ENCODE measurements at places on chromosomes 6 and 20.

GRCh38 chr6:138577151-138577915 lies 78.0 kb upstream of the NHSL1 start:
- no peak for DNase-seq

- no peak for DNase-seq
Measured at GRCh38 chr20:22288156-22288555, 296.2 kb downstream of the FOXA2 start.

GRCh38 chr6:34598712-34599111 lies 42.6 kb upstream of the SPDEF start:
- no peak for DNase-seq

DNA sequence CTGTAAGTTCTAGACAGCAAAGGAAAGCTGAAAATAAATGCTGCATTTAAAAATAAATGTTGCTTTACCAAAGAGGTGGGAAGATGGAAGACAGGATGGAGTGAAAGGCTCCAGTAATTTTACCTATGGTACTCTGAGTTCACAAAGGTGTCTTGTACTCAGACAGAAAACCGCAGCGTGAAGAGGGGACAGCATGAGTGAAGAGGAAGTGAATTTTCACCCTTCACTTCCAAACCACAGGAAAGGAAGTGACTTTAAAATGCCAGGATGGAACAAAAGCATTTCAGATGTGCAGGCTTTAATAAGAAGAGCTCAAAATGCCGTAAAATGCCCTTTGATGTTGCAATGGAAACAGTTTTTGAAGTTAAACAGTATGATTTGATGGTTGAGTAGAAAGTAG lies 91.2 kb upstream of the TINAG start:
- DNase-seq, result no peak

- DNase-seq, result no peak
Measured at GRCh38 chr20:4925842-4926530, 75.3 kb downstream of the SLC23A2 start.

- no peak for DNase-seq
Measured at GRCh38 chr6:130129762-130130246, 92.9 kb downstream of the SAMD3 start.

GRCh38 chr20:2130683-2131082 lies 29.1 kb downstream of the STK35 start:
- no peak for DNase-seq

DNA sequence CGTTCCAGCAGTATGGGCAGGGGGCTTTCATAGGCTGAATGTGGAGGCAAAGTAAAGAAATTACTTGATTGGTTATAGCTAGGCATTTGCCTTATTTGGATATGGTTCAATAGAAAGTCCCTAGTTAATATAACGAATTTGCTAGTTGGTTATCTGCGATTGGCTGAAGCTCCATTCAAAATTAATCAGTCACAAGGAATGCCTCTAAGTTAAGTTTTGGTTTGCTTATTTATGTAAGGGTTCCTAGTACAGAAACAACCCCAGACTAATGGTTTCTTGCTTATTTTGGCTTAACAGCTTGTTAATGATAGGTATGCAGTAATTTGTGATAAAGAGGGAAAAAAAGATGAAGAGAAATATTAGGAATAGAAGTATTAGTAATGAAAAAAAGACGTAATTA lies 87.5 kb downstream of the JAG1 start:
- DNase-seq, result no peak

GRCh38 chr6:147222160-147222838 lies 18.1 kb downstream of the STXBP5 start:
- DNase-seq, result no peak

DNA sequence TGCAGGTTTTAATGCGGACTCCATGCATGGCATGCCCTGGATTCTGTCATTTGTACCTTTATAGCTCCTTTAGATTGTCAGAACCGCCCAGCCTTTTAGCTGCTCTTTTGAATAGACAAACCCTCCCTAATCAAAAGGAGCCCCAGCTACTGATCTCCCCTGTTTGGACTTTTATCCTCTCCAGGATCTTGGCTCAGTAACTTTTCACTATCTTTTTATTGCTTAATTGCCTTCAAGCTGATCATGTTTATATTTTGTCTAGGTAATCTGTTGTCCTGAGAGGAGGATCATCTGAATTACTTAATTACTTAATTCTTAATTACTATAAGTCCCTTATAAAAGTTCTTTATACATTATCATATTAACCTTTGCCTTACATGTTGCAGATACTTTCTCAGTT lies 93.2 kb downstream of the HIVEP1 start:
- no peak for DNase-seq

- no peak for DNase-seq
Measured at GRCh38 chr6:159963111-159963510, 5.8 kb upstream of the IGF2R start.

- no peak for DNase-seq
Measured at GRCh38 chr6:72031471-72031870, 145.1 kb downstream of the RIMS1 start.

GRCh38 chr20:43295263-43295662 lies 105.6 kb upstream of the PTPRT start:
- no peak for DNase-seq

GRCh38 chr6:127348028-127348661 lies 4.7 kb upstream of the ECHDC1 start:
- no peak for DNase-seq

- no peak for DNase-seq
Measured at GRCh38 chr20:57465943-57466342, 59.0 kb downstream of the CTCFL start.

GRCh38 chr20:11891077-11891775 lies 26.5 kb upstream of the BTBD3 start:
- no peak for DNase-seq

DNA sequence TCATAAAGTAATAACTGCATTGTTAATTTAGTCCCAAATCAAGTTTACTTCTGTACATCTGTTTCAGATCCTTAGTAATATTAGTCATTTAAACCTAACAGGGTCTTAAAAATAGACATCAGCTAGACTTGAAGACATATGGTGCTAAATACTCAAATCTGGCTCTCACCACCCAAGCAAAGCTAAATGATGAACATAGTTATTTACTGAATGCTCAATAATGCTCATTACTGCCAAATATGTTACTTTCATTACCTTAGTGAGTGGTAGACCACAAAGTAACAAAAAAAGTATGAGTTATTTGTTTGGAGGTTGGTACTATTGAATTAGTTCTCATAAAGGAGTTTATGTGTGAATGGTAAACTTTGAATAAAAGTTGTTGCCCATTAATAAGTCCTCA lies 502.1 kb downstream of the PKHD1 start:
- DNase-seq, result no peak

DNA sequence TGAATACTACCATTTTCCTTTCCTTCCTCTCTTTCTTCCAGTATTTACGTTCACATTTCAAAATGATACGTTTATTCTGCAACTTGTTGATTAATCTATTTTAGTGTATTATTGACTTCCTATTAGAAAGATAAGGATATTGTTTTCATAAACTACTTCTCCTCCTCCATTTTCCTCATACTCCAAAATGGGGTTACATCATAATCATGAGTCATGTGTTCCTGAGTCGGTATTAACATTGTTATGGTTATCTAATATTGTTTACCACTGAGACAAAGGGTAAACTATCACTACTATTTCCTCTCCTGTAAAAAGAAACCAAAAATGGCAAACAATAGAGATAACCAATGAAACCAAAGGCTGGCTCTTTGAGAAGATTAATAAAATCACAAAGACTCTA lies 126.5 kb upstream of the CDYL start:
- DNase-seq, result no peak

- DNase-seq, result no peak
Measured at GRCh38 chr6:43761666-43762409, 8.2 kb upstream of the VEGFA start.

DNA sequence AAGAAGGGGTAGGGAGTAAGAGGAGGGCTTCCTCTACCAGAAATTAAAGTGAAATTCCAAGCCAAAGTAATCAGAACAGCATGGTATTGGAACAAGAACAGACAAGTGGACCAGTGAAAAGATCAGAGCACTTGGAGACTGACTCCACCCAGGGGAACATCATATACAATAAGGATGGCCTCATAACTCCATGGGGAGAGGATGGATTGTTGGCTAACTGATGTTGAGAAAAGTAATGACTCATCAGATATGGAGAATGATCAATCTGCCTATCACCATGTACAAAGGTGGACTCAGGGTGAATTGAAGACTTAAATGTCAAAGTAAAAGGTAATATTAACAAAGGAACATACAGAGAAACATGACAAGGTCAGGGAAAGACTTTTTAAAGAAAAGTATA lies 12.8 kb downstream of the SLC22A3 start:
- no peak for DNase-seq

GRCh38 chr6:146357578-146358430 lies 185.8 kb upstream of the RAB32 start:
- DNase-seq, result no peak

- no peak for DNase-seq
Measured at GRCh38 chr6:134634966-134635365, 314.9 kb downstream of the ALDH8A1 start.

DNA sequence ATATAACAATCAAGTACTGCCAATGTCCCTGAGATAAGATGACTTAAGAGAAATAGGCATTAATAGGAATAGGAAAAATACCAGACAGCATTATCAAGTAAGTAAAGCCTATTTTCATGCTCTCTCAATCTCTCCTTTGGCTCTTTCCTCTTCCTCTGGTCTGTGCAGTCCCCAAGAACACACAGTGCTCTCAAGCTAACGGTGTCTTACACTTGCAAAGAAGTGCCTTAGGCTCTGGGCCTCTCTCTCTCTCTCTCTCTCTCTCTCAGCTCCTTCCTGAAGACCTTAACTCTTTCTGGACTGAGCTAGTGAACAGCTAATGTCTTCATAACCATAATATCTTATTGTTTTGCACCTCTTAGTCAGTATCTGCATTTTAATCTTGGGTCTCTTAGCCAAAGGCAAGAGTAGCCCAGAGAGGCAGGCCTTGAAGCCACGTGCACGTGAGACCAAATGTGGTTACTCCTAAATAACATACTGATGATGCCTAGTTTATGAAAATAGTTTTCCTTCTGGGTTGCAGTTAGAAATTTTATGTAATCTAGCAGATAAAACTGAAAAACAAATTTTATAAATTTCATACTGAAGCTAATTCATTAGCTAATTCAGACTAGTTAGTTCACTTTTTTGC lies 70.8 kb downstream of the TPD52L1 start:
- no peak for DNase-seq

- DNase-seq, result no peak
Measured at GRCh38 chr20:10059006-10059405, 24.2 kb downstream of the ANKEF1 start.

- no peak for DNase-seq
Measured at GRCh38 chr6:129454488-129454887, 255.5 kb downstream of the ARHGAP18 start.

DNA sequence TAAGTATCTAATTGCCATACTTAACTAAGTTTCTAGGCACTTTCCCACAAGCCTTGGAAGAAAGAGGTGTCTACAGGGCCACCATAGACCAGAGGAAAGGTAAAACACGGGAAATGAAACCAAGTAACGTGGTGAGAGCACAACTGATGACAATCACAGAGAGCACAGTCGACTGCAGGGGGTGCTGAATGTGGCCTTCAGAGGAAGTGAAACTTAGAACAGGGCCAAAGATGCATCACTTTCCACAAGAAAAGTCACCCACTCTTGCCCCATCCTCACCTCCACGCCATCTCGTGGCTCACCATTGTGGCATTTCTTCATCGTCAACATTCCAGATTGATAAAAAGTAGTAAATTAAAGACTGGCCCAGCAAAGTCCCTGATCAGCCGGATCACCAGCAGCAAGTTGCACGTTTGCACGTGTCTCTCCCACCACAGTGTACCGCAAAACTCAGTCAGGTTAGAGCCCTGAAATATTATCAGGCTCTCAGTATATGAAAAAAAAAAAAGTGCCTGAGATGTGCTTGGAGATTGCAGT lies 31.4 kb downstream of the HIVEP2 start:
- DNase-seq, result peak; percentile 82

GRCh38 chr6:90297115-90297866 lies 648 bp upstream of the BACH2 start:
- DNase-seq, result no peak

GRCh38 chr20:57587278-57587988 lies 26.5 kb downstream of the PCK1 start:
- no peak for DNase-seq
